ENCODE measurements at places on chromosomes 3 and 15. TPM values are rescaled to one million over a fixed set of nuclear protein-coding genes. Genes with fewer than 3 reads are reported as not detected.

PLIN1 gene
- total RNA-seq: 0.06 TPM

FETUB gene
- 0.36 TPM for total RNA-seq

RTP4 gene
- 0.40 TPM for total RNA-seq

INTS14 gene
- 40.9 TPM for total RNA-seq

PRSS50 gene
- total RNA-seq: not detected

CDHR4 gene
- total RNA-seq: not detected

THBS1 gene
- 168 TPM for total RNA-seq

CYFIP1 gene
- total RNA-seq: 119 TPM

TMEM207 gene
- not detected for total RNA-seq
